ENCODE measurements at places on chromosomes 5 and 9.

GRCh38 chr9:78393340-78393739 is 96.4 kb downstream of the PSAT1 start:
- no peak for DNase-seq

DNA sequence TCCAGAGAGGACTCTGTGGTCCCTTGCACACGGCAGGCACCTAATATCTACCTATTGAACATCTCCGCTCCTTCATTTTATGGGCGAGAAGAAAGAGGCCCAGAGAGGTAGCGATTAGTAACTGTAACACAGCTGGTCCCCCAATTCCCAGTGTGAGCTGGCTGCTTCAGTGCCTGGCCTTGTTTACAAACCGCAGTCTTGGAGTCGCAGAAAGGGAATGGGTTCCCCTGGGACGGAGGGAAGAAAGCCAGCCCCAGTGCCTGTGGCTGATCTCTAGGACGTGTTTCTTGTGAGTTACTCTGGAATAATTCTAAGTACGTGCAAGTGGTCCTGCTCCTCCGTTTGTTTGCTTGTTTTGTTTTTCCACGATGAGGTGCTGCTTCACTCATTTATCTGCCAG is 52.0 kb downstream of the CFAP77 start:
- DNase-seq, result no peak

DNA sequence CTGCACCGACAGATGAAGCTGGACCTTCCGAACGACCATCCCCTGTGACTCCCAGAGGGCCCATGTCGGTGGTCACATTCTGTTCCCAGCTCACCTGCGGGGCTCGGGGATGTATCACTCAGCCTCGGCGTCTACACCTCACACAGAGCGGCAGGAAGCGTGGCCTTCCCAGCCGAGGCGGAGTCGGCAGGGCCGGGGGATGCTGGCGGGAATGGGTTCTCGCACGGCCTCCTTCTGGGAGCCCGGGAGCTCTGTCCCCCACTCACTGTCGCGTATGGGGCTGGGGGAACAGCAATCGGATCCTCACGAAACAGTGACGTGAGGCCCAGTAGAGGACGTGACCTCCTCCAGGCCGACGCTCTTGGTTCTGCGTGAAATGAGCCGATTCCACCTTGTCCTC is 20.4 kb downstream of the NACC2 start:
- no peak for DNase-seq

DNA sequence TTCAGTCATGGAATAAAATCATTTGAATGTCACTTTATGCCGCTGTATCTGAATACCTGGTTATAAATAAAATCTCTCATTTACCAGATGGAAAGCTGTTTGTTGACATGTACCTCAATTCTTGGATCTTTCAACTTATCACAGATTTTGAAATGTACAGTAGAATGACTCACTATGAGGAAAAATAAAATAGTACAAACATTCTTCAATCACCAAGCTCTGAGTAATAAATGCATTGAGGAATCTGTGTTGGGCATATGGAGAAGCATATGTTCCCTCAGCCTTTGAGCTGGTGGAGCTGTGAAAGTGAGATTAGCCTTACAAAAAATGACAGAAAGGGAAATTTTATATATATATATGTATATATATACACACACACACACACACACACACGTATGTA is 175.4 kb downstream of the KIAA0825 start:
- DNase-seq, result no peak

GRCh38 chr5:171288066-171288465 is 21.0 kb upstream of the TLX3 start:
- no peak for DNase-seq

DNA sequence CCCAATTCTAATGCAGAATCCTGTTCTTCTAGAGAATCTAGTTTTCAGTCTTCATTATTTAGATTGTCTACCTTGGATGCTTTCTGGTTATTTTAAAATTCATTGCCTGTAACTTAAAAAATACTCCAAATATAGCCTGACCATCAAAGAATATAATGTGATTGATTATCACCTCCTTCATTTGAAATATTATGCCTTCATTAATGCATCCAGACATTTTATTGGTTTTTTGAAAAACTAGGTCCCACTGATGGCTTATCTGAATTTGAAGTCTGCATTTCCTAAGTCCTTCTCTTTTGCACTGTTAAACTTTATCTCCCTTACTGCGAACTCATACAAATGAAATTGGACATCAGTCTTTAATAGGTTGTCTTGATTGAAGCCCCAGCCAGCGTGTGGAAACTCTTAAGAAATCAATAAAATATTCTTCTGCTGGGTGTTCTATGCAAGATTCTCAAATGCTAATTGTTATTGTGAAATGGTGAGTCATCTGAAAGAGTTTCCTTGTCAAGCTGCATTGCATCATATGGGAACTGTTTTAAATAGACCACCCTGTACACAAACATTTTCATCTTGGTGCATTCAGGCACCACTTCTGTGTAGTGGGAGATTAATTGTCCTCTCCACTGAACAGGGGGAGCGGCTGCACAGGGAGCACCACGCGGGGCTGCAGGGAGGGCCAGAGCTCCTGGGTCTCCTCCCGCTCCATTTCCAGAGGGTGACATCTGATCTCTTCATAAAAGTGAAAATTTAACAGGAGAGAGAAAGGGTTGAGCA is 92.3 kb upstream of the FANCC start:
- DNase-seq, result no peak

- DNase-seq, result no peak
Observed at GRCh38 chr5:83281176-83281575, 190.4 kb upstream of the VCAN start.

DNA sequence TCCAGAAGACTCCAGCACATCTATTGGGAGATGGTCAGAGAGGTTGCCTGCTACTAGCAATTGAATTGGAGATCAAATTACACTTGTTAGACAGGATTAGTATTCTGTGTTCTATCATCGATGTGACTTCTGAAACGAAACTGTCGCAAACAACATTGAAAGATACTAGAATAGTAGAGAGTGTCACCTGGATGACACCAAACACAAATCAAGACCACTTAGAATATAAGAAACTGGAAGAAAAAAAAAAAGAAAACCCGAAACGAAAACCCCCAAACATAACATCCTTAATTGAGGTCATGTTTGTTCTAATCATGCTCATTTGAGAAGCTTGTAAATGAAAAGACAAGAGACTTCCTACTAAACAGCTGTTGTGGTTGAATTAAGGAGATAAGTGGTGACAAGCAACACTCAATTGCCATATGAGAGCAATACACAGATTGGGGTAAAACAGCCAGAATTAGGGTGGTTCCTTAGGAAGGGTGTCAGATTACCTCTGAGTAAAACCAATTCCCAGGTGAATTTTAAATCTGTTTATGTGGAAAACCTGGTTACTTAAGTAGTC is 97.6 kb downstream of the BASP1 start:
- no peak for DNase-seq

DNA sequence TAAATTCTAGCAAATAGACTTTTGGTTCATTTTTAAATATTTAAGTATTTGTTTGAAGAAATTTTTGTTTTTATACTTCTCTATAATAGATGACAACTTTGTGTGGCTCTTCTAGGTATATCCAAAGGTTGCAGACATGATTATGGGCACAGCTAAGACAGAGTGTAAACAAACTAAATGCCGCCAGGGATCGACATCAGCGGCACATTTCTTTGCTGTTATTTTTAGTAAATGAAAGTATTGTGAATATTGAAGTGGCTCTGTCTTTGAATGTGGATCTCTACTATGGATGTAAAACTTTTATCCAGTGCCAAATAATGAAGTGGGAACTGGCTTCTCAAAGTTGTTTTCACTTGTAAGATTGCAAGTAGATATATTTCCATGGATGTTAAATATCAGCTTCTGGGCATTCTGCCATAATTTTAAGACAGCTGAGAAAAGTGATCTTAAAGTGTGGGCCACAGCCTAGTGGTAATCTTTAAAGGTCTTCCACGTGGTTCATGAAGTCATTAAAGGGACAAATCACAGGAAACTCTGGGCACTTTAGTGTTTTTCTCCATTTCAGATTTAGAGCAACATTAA is 589.9 kb downstream of the ZNF608 start:
- no peak for DNase-seq

DNA sequence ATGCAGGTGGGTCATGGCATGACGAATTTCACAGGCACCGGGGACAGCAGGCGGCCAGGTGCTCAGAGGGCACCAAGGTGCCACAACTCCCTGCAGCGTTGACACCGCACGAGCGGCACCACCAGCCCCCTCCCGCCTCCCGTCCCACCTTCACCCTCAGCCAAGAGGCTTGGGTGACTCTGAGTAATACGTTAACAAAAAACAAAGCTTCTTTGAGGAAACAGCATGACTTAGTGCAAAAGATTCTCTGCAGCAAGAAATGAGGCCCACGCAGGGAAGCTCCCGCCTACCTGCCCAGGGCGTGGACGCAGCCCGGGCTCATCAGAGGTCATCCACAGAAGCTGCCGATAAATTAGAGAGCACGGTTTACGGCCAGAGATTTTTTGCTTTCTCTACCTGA is 4.1 kb downstream of the TMEM250 start:
- DNase-seq, result no peak

GRCh38 chr9:21994556-21995005 is at the start of gene CDKN2B-AS1:
CDKN2B-AS1 (plus strand) TSS chr9:21994791.
- no peak for DNase-seq

DNA sequence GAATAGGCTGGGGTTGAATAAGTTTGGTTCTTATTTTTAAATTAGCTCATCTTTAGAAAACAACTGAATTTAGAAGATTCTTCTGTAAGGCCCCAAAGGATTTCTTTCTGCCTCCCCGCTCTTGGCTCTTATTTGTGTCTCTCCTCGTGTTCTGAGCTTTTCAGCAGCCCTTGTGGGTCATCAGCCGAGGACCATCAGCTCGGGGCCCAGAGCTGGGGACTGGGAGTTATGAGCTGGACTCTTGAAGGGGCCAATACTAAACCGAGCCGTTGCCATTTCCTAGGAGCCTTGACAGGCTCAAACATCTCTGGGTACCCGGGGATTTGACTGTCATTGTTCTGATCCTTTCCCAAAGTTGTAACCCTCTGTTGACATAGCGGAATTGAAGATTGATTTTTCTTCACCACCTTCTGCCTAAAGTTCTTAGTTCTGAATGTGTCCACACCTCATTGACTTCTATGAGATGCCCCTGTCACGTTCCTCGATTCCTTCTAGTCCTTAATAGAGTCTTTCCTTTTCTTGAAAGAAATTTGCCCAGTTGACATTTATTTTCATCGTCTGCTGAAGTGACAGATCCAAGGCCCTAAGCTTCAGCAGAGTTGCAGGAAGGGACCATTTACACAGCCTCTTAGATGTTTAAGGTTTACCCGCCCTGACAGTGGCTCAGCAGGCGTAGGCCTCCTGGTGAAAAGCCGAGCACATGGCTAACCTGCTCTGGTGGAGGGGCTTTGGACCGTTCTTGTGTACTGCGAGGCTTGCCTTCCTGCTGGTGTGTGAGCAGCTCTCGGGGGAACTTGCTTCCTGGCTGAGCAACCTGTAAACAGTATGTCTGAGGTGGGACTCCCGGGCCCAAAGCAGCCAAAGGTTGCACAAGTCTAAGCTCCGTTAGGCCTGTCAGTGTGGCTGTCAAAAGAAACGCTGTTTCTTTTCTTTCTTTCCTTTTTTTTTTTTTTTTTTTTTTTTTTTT is 24.0 kb downstream of the ABL1 start:
- DNase-seq, result no peak

GRCh38 chr9:89489548-89490530 is 8.1 kb downstream of the SEMA4D start:
- no peak for DNase-seq

DNA sequence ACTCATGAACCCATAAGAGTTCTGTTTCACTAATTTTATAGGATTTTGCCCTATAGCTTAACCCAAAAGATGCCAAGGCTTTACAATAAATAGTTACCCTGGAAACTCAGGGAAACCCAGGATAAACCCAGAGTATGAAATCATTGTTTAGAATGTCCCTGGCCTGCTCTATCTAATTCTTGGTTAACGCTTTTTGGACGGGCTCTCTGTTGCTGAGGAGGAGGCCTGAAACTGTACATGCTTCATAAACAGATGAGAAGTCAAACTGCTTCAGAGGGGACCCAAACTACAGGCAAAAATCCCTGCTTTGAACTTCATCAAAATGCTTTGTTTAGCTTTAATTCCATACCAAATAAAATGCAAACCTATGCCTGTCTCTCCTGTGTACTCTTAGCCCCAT is 291.9 kb downstream of the SH3GL2 start:
- no peak for DNase-seq

DNA sequence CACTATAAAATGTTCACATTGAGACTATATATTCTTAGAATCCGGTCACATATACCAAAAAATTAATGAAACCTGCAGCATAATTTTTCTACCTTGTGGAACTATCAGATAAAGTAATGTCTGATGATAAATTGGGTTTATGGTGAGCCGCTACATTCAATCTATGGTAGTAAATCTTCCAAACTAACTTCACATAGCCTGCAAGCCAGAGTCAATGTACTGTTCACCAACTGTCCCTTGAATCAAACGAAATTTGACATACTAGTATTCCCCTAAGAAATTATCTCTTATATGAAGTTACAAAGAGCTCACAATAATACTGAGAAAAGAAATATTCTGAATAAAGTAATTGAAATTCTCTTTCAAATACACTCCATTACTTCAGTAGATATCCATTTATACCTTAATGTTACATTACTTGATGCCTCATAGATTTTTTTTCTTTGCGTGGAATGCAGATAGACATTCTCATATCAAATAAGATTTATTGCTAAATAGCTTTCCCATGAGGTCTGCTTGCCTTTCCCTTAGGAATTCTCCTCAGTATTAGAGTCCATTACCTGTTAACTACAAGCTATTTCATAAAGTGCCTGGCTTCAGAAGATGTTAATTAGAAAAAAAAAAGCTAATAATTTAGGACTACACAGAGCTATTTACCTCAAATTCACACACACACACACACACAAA is 169.5 kb downstream of the PTPRD start:
- DNase-seq, result no peak

DNA sequence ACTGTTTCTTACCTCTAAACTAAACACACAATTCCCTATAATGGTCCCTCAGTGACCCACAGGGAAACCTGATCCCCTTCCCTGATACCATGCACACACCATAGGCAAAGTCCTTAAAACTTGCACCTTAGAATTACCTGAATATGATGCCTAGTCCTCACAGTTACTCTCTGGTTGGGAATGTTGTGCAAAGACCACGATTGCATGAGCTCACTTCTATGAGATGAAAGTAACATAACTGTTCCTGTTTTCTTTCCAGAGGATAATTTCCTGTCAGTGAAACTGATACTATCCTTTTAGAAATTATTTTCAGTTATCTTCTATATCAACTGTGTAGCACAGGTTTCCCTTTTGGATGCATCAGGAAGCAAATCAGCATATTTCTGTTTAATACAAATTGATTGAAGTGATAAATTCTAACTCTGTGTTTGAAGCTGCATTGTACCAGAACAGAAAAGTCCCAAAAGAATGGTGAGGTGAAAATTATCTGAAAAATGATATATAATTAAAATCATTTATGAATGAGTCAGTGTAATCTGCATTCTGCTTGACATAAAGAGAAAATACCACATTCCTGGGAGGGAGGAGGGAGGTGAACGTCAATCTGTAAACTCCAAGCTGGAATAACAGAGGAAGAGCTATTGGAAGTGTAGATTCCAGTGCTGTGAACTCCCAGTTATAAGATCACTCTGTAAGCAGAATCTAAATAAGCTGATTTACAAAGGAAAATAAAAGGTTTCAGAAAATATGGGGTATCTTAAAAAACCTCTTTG is 51.2 kb upstream of the TNFAIP8 start:
- DNase-seq, result no peak

GRCh38 chr5:94422812-94423211 is 195.6 kb downstream of the KIAA0825 start:
- DNase-seq, result no peak
